D721Med (cell line): ENCODE measurements at places on chromosomes 2 and 18.

GRCh38 chr18:55268151-55268601, 308.9 kb upstream of the CCDC68 start:
- DNase-seq, result no peak

- DNase-seq, result no peak
These were observed 40.4 kb downstream of the SYT4 start for GRCh38 chr18:43236921-43237320.

DNA sequence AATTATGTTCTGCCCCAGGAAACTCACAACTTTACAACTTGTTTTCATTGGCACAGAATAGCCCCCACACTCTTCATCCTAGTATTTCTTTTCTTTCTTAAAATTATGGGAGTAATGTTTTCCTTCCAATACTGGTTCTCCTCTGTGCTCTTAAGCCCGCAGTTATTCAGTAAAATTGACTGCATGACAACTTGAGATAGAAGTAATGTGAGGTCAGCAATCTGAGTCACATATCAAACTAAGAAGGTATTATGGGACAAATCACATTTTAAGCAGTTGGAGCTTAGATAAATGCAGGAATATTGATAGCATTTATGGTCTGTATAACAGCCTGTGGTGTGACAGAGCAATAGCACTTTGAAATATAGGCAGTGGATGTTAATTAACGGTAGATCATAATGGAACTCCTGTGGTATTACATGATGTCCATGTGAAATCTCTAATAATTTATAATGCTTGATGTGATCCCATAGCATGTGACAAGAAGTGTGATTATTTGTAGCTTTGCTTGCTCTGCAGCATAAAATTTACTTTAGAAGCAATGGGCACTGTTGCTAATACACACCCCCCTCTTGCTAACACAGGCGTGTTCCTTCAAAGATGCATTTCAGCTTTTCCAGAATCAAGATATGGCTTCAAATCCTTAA, 351.4 kb upstream of the CDH20 start:
- no peak for DNase-seq

- DNase-seq, result no peak
These were observed 128.8 kb upstream of the TRIB2 start for GRCh38 chr2:12587729-12588522.

- DNase-seq, result no peak
These were observed 85.5 kb downstream of the SOWAHC start for GRCh38 chr2:109699646-109700045.

GRCh38 chr2:70946832-70947442, 11.2 kb downstream of the ATP6V1B1 start:
- DNase-seq, result no peak

GRCh38 chr2:242075696-242076095, 206.2 kb downstream of the RTP5 start:
- no peak for DNase-seq

DNA sequence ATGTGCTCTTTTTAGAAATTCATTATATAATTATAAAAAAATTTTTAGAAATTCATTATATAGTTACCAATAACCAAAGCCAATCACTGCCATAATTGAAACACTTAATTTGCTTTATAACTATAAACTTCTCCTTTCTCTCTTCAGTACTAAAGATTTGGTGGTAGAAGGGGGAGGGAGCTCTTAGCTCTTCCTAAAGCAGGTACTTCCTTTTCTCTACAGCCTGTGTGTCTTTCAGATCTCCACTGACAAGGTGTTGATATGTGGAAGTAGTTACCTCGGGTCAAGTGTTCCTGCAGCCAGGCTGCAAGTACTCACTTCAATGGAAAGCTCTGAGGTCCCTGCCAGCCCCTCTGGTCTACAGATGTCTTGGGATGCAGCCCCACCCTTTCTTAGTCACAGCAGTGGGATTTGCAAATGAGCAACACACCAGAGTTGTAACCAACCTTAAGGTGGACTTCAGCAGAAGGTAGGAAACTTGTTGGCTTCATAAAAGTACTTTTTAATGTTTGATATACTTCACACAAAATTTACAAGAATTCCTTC, 690.0 kb downstream of the ARHGAP15 start:
- DNase-seq, result no peak

GRCh38 chr2:30178618-30179434, 32.0 kb downstream of the YPEL5 start:
- DNase-seq, result no peak

GRCh38 chr2:224155896-224156295, 116.8 kb upstream of the SERPINE2 start:
- DNase-seq, result no peak

GRCh38 chr2:178836807-178837206, 29.6 kb upstream of the TTN start:
- no peak for DNase-seq

- no peak for DNase-seq
These were observed 9.6 kb downstream of the CACNB4 start for GRCh38 chr2:152089238-152089637.

- DNase-seq, result no peak
These were observed 31.5 kb upstream of the TANC1 start for GRCh38 chr2:158936978-158937377.

GRCh38 chr2:42969231-42970150, 177.1 kb upstream of the HAAO start:
- DNase-seq, result no peak

DNA sequence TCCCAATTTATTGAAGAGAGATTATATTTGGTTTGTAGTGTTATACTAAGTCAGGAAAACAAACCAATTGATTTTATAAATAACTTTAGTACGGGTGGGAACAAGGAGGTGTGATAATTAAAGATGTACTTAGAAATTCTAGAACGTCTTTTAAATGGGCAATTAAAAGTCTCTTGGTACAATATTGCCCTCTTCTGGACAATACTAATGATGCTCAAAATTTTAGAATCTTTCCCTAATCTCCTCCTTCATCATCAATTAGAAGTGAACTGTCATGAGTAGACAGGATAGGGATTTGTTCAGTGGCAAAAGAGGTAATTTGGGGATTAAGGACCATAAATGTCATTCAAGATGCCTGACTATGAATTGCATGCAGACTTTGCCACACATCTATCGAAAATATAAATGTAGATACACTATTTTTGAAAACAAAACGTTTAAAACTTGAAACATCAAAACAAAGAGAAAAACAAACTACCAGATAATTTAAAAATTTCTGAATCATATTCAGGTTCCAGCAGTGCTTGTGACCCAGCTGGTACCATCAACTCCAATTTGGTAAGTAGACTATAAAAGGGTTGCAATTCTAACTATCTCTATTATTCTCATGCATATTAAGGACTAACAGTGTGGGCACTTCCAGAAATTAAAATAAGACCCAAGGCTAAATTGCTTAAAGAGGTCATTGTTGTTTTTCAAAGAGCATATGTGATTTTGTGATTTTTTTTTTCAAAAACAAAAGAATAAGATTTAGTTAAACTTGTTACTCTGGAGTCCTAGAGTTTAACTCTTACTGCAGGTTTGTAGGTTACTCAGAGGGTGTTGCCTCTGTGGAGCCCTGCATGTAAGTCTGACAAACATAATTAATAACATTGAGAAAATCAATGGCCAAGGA, 123.5 kb downstream of the LAMA3 start:
- DNase-seq, result peak; percentile 55

DNA sequence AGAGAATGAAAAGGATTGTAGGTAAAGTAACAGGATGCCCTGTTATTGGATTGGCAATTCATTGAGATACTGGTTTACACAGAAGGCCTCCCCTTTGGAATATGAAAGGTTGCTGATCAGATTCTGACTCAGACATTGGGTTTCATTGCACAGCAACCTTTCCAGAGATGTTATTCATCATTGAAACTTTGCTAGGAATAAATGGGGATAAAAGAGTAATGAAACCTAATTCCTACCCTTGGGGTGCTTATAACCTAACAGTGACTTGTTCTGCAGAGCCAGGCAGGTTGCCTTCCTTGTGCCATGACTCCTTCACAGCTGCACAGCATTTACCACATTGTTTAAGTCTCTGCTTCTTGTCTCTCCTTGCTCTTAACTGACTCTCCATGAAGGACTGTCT, 5.0 kb downstream of the NAB1 start:
- no peak for DNase-seq

DNA sequence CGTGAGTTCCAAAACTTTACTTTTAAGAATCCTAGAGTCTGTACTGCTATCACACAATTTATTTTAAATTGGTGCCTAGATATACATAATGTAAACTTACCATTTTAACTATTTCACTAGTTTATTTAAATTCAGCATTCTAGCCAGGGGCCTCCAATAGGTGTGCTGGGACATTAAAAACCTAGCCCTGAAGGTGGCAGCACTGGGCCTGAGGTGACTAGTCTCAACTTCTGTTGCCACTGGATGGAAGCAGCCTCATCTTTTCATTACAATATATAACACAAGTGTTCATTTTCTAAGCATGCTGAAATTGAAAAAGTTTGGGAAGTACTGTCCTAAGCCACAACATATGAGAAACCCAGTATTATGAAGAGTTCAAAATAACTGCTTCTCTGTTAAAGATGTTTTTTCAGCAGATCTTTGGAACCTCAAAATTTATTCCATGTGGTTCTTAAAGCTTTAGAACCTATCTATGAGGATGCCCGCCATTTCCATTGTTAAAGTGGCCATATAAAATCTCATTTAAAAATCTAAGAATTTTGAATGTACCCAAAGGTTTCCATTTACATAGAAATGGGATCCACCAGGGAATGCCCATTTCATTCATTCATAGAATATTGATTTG, 2.9 kb upstream of the RBBP8 start:
- DNase-seq, result peak; percentile 28

- DNase-seq, result no peak
These were observed 9.3 kb upstream of the PLEKHM3 start for GRCh38 chr2:208034503-208035140.

- DNase-seq, result no peak
These were observed 35.6 kb downstream of the GPD2 start for GRCh38 chr2:156471762-156472161.

GRCh38 chr2:235268535-235268934, 225.3 kb upstream of the AGAP1 start:
- DNase-seq, result no peak

DNA sequence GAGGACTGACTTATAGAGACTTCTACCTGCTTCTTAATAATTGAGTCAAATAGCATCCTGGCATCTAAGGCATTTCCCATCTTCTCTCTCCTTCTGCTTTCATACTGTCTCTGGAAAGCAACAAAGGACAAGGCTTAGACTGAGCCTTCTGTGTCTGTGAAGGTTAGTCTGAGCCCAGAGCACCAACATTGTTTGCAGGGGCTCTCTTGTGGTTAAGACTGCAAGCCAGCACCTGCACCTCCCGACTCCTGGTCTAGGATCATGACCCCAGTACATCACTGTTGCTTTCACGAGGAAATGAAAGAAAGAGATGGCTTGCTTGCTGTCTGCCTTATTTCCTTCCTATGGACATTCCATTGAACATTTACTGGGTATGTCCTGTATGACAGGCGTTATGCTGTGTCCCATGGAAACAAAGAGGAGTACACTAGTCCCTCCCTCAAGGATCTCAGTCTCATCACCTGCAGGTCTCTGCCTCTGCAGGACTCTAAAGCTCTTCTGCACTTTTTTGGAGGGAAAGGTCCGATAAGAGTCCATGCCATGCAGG, 315.8 kb upstream of the EPAS1 start:
- DNase-seq, result no peak

GRCh38 chr2:119389615-119390306, 23.0 kb downstream of the DBI start:
- DNase-seq, result no peak

DNA sequence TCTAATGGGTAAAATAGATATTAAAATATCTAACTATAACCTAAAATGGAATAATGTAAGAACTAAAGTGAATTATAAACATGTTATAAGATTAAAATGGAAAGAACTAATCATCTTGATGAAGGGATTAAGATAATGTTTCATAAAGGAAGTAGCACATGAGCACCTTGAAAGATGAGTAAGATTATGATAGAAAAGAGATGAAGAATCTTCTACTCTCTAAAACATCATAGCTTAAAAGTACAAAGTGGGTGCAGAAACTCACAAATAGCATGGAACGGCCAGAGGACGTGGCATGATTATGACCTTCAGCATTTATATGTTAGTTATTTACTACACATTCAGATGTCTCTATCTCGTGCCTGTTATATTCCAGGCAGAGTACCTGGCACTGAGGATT, 76.2 kb upstream of the COL5A2 start:
- DNase-seq, result no peak
